NCI-H748 treated with DMSO at 0.1 percent for 48 hours (cell line): ENCODE measurements at places on chromosomes 2 and 18.

GRCh38 chr2:85596026-85596333 is 435 bp downstream of the RNF181 start:
- no peak for DNase-seq

DNA sequence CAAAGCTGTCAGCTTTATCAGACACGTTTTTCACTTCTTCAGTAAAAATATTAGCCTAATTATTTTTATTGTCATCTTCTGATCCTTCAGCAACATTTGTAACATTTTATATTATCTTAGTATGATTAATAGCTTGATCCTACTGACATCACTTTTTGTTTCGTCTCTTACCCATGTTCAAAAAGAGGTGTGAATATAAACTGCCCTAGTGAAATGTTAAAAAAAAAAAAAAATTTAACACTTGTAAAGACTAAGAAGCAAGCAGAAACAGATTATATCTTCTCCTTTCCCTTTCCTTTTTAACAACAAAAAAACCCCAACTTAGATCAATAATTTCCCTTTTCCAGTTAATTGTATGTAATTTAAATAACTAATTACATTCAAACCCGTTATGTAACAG is 36.2 kb upstream of the C2orf66 start:
- DNase-seq = no peak

DNA sequence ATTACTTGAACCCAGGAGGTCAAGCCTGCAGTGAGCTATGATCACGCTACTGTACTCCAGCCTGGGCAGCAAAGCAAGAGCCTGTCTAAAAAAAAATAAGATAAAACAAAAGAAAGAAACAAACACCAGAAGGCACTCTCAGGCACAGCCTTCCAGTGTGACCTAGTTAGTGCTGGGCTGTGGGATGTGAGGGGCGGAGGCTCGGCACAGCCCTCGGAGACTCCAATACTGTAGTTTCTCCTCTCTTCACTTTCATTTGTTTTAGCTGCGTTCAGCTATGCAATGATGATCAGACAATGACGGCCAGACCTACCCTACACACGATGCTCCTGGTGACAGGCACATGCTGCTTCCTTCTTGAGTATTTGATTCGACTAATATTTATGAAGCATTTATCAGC is 127.7 kb downstream of the SOCS6 start:
- no peak for DNase-seq

DNA sequence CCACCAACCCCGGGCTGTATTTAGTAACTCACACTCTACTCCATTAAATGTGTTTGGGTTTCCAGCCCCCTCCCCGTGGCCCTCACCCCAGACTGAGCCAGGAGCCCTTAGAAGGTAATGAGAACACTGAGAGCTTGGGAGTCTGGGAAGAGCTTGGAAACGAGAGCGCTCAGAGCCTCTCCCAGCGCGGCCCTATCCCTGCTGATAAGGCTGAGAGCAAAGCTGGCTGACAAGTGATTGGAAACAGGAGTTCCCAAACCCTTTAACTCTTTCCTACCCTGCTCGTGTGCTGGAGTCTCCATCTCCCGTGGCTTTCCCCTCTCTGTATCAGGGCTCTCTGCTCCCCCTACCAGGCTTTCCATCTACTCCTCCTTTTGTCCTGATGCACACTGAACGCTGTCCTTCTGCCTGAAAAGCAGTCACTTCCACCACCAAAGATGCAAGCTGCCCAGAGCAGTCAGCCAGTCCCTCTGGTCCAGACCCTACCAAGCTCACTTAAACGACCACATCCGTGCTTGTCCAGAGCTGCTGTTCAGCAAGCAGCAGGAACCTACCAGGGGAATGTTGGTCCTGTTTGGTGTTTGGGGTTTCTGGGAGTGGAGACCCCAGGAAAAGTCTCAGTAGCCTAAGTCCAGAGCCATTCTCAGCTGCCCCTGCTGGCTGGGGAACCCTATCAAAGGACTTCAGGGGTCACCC is 100.0 kb upstream of the PKDCC start:
- DNase-seq = no peak

DNA sequence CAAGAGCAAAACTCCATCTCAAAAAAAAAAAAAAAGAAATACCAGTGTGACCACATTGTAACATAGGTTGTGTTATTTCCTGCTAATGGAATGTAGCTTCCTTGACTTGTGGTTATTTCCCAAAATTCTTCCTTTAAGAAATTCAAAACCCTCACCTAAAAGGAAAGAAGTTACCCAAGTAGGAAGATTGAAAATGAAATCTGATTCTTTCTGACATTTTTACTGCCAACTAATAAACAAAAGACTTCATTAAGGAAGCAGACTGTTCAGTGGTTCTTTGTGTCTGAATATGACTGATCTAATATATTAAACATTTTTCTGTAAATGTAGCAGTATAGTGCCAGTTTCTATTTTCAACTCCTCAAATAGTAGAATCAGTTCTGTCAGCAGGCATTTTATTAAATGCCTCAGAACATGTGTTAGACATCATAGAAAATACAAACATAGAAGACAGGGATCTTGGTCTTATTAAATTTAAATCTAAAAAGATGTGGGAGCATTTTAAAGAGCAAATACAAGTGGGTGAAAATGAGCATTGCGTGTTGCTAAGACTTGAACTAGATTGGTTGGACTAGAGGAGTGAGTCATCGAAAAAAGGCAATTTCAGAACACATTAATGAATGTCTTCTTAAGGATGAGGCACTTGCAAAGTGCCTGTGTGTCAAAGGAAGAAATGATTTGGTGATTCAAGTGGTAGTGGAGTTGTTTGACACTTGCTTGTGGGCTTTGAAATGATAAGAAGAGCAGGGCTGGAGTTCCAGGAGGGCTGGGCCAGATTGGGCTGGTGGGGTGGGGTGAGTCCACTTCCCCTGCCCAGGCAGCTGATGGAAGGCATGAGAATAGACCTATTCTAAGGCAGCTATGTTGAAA is 53.4 kb downstream of the PKP4 start:
- DNase-seq = no peak

DNA sequence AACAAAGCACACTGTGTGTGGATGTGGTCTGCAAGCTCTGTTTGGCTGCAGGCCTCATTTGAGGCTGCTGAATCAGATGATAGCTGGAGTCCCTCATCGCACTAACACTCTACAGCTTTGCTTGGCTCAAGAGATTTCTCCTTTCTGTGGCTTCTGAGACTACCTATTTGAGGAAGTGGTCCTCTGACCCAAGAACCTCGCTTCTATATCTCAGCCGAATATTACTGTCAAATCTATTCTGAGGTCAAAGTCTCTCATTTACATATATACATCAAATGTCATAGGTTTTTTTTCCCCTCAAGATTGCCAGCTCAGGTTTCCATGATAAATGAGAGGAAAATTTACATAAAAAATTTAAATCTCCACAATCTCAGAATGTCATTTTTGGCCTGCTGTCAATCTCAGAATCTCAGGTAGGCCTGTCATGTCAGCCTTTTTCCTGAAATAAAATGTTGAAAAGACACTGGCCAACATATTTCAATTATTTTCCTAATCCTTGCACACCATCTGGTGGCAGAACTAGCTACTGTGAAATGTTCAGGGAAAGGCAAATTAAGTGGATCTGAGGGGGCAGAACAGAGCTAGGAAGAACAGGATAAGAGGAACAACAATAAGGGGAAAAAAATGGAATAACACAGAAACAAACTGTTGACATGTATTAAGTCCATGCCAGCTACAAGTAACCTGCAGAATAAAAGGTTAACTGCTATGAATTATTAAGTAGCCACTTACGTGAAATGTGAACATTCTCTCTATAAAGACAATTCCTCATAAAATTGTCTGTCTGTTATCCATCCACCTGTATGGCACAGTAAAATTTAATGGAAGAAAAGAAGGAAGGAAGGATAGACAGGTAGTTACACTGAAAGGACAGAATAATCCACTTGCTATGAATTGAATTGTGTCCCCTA is 39.3 kb downstream of the AP1S3 start:
- peak; percentile 67 for DNase-seq

DNA sequence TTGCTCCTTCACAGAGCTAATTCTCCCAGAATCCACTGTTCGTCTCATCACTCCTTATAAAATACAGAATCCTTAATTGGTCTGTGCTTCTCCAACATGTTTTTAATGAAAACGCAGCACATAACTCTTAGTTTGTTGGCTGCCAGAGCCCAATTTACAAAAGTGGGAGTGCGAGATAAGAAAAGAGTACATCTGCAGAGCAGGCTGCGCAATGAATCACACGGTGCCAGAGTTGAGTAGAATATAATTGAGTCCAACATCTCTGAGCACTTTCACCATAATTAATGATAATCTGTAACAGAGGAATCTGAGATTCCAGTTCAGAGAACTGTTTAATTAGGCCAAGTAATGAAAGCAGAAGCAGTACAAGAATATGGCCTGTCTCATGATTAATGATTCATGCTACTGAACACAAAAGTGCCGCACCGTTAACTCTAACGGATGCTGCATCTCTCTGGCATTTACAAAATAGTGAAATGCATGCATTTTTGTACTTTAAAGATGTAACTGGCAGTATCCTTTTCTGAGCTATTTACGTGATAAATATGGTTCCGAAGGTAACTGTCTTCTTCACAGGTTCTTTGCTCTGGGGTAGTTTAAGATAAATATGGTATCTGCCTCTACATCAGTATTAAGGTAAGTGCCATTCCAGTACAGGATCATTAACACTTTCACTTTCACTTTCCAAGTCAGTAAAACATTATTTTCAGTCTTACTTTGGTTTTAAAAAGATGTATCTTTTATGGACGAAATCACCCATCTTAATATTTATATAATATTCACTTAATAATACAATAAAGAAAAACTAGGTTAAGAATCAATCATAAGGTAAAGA is 785.6 kb downstream of the NR4A2 start:
- no peak for DNase-seq

- DNase-seq = no peak
Measured at GRCh38 chr2:197349699-197350098, 39.1 kb upstream of the ANKRD44 start.

- DNase-seq = no peak
Measured at GRCh38 chr2:119599384-119599783, 55.1 kb downstream of the CFAP221 start.

DNA sequence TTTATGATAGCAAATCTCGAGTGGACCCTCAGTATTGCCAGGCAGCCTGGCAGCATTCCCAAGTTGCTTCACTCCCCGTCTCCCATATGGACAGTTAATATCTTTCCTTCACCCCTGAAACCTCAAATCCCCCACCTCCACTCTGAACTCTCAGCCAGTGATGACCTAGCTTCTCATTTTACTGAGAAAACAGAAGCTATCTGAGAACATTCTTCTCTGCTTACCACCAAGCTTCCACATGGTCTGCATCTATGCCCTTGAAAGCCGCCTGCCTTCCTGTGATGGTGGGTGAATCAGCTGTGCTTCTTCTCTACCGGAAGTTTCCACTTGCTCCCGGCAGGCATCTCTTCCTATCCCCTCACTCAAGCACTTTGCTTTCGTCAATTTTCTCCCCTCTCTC is 529.2 kb downstream of the EPHA4 start:
- no peak for DNase-seq

DNA sequence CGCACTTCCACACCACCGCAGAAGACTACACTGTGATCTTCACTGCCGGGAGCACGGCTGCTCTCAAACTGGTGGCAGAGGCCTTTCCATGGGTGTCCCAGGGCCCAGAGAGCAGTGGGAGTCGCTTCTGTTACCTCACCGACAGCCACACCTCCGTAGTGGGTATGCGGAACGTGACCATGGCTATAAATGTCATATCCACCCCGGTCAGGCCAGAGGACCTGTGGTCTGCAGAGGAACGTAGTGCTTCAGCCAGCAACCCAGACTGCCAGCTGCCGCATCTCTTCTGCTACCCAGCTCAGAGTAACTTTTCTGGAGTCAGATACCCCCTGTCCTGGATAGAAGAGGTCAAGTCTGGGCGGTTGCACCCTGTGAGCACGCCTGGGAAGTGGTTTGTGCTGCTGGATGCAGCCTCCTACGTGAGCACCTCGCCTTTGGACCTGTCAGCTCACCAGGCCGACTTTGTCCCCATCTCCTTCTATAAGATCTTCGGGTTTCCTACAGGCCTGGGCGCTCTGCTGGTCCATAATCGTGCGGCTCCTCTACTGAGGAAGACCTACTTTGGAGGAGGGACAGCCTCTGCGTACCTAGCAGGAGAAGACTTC is 12.5 kb downstream of the MOCOS start:
- DNase-seq = no peak

- DNase-seq = no peak
Measured at GRCh38 chr2:239113615-239114014, 265.7 kb downstream of the TWIST2 start.

DNA sequence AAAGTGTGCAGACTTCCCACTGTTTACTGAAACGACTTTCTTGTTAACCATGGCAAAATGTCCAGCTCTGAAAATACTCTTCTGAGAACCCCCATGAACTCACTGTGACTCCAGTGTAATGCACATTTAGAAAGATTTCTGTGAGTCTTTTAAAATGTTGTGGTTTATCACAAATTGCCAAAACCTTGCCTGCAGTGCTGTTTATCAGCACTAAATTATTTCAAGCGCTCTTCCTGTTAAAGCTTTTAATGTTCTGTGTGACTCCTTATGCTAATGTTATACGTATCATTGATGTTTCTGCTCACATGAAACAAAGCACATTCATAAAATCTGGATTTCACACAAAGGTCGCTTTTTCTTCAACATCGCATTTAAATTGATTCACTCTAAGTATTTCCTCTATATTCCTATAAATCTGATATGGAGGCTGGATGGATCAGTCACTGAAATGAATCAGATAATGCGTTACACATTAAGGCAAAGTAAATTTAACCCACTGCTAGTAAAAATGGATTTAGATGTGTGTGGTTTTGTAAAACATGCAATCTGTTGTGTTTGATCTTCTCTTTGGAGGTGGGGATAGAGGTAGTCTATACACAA is 521.2 kb downstream of the NYAP2 start:
- DNase-seq = no peak

GRCh38 chr2:230932556-230933511 is 7.8 kb upstream of the GPR55 start:
- no peak for DNase-seq

DNA sequence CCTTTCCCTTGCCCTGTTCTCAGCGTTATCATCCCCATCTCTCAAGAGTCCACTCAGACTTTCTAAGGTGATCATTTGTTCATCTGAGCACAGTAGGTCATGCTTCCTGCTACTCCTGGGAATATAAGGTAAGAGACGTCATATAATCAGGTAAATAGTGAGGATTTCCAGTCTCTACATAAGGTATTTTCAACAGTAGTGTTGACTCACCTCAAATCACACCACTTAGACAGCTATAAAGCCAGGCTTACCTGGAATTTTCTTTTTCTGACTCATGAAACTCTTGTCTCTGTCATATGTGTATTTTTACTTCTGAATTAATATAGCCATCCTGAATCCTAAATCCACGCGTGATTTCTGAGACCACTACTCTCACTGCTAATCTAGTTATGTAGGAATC is 443.2 kb downstream of the ARHGAP15 start:
- no peak for DNase-seq

DNA sequence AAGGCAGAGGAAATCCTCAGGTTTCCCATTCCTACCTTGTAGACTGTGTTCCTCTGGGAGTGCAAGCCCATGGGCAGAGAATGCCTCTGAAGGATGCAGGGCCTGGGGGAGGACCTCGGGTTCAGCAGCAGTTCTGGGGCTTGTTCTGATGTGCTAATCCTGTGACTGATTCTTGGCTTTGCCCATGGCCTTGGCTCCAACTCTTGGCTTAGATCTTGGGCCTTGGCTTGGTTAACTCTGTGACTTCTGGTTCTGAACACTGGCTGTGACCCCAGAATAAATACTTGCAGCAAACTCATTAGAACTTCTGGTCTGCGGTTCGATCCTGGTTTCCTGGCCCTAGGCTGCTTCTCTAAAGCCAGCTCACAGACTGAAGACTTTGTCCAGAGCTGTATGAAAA is 366.9 kb upstream of the ZEB2 start:
- DNase-seq = no peak
